ENCODE measurements at places on chromosomes 7 and 10.

DNA sequence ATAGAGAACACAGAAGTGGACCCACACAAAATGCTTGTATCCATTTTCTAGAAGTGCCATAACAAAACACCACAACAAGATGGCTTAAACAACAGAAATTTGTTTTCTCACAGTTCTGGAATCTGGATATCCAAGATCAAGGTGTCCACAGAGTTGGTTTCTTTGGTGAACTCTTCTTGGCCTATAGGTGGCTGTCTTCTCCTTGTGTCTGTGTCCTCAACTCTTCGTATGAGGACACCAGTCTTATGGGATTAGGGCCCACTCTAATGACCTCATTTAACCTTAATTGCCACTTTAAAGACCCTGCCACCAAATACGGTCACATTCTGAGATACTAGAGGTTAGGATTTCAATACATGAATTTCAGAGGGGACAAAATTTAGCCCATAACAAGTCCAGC lies 30.8 kb upstream of the C10orf71 start:
- DNase-seq = no peak

DNA sequence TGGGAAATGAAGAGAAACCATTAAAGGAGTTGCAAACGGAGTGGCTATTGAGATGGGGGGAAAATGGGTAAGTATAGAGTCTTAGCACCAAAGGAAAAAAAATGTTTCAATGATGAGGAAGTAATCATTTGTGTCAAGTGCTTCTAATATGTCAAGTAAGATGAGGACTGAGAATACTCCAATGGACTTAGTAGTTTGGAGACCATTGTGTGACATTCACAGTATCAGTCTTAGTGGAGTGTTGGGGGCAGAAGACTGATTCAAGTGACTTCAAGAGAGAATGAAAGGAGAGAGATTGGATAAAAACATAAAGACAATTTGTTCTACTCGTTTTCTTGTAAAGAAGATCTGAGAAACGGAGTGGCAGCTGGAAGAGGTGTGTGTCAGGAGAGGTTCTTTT lies 88.6 kb upstream of the ARID5B start:
- no peak for DNase-seq

GRCh38 chr10:117533507-117534281 lies 8.9 kb upstream of the EMX2 start:
- no peak for DNase-seq

- DNase-seq = no peak
Measured at GRCh38 chr7:22799633-22800032, 23.0 kb downstream of the TOMM7 start.

DNA sequence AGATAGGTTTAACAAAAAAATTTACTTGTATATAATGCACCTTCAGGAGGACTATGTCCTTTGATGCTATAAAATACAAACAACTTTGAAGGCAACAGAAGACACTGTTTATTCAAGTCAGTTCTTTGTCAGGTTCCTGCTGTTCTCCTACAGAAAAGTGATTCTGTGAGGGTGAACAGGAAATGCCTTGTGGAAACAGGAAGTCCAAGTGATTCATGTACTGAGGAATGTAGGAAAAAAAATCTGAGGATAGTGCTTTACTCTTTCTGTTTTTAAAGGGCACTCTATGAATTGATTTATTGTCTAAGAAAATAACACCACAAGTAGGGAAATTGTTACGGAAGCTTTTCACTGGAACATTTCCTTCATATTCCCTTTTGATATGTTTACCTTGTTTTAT lies 171.9 kb downstream of the HDAC9 start:
- DNase-seq = no peak

- no peak for DNase-seq
Measured at GRCh38 chr7:97422046-97422445, 304.5 kb downstream of the SDHAF3 start.

Measured in CD4-positive, alpha-beta T cell treated with Interleukin-17A for 4 hours (primary cell).